ENCODE measurements at places on chromosomes 5 and 9.

GRCh38 chr9:1709347-1709746, 305.8 kb upstream of the SMARCA2 start:
- DNase-seq: peak; percentile 21

- DNase-seq: no peak
Measured at GRCh38 chr5:586751-587285, 25.3 kb upstream of the CEP72 start.

DNA sequence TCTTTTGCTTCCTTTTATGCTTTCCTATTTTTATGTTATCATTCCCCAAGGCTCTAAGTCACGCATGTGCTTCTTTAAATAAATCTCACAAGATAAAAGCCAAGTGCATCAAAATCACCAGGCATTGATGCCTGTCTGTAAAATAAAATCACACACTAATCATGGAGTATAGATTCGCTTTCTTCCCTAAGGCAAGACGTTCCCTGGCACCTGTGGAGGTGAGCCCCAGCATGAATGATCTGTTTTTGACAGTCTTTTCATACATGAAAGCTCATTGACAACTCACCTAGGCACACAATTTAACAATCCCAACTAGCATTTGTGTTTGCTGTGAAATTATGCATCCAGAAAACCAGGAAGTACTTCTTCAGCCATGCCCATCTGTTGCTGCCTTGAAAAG, 146.9 kb upstream of the DMAC1 start:
- DNase-seq: no peak

DNA sequence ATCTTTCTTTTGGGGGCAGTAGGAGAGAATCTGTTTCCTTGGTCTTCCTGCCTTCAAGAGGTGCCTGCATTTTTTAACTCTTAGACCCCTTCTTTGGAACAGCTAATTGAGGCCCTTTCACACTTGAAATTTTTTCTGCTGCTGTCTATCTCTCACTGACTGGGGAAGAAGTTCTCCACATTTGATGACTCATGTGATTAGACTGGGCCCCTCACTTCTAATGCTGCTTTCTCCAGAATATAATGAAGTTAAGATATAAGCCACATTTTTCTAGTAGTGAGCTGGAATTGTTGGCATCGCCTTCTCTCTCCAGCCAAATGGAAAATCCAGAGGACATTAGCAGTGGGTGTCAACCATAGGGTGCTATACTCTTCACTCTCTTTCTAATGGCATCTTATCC, 12.4 kb downstream of the ZNF474 start:
- DNase-seq: no peak

DNA sequence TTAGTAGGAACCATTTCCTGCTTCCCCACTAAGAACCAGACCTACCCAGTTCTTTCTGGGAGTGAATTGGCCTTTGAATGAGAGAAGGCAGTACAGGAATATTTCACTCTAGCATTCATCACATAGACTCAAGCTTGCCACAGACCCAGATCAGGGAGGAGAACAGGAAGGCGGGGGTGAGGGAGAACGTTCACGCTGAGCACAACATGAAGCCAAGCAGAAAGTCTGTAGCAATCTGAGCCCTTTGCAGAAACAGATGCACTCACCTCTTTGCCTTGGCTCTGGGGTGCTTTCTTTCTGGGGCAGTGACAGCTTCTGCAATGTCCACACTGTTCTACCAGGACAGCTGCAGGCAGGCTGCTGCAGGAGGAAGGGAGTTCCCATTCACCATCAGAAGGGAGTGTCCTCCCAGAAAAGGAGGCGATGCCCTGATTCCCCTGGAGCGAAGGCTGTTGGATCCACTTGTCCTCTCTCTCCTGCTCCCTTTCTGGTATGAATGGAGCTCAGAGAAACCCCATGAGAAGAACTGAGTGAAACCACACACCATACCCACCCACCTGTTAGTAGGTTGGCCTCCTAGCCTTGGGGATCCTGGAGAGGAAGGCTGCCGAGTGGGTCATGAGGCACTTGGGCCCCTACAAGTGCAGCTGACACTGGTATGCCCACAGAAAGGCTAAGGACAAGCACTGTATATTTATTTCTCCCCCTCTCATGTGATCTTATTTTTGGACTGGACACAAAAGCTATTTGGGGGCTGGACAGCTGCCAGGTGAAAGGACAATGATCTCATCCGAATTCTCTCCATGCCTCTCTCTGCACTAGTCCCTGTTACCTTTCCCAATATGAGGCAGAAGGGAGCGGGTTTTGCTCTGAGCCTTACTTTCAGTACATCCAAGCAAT, 11.7 kb upstream of the FGF1 start:
- no peak for DNase-seq

DNA sequence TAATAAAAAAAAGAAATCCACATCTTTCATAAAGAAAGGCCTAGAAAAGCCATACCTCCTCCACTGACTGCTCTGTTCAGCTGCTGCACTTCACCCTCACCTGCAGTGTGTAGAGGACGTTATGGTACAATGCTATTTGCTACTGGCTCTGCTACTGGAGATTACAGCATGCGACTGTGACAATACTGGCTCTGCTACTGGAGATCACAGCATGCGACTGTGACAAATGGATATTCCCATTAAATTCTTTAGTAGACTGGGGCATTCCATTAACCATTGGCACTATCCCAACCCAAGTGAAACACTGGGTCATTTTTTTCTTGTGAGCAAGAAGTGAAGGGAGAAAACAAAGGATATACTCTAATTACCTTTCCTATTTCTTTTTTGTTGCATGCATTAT, 1063.5 kb upstream of the DMAC1 start:
- no peak for DNase-seq

DNA sequence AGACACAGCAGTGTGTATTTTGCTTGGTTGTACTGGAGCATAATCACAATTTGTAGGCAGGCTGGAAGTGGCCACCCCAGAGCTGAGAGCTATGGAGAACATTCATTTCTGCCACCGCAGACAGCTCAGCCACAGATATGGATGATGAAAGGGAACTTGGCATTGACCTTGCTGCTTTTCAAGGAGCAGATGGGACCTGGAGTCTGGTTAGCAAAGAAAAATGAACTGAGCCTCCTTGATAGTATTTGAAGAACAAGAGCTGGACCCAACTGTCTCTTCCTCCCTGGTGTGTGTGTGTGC, 395.2 kb upstream of the ZNF462 start:
- no peak for DNase-seq

DNA sequence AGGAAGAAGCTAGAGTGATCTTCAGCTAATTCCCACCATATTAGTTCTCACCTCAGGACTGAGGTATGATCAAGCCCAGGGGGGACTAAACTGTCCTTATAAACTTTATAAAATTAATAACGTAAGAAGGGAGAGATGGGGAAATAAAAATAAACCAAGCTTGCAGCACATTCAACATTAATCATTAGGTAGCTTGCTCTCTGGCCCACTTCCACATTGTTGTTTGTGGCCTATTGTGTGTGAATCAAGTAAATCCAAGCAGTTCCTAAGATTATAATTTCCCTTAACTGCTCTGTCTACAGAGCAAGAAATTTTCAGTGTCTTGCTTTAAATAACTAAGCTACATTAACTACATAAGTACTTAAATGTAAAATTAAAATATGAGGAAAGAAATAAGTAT, 131.3 kb upstream of the ABCA1 start:
- DNase-seq: no peak

DNA sequence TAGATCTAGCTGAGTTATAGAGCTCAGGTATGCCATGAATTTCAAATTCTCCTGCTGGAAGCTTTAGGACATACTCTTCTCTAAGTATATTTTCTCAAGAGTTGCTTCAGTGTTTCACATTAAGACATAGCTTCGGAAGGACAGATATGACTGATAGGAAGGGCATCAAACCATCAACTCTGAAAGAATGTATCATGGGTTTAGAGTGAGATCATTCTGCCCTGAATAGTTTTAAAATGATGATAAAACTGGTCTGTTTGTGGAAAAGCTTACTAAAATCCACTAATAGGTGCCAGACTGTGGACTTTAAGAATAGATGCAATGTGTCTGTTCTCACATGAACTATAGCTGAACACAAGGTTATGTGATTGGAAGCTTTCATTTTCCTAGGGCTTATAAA, 8.4 kb downstream of the SPEF2 start:
- DNase-seq: no peak

DNA sequence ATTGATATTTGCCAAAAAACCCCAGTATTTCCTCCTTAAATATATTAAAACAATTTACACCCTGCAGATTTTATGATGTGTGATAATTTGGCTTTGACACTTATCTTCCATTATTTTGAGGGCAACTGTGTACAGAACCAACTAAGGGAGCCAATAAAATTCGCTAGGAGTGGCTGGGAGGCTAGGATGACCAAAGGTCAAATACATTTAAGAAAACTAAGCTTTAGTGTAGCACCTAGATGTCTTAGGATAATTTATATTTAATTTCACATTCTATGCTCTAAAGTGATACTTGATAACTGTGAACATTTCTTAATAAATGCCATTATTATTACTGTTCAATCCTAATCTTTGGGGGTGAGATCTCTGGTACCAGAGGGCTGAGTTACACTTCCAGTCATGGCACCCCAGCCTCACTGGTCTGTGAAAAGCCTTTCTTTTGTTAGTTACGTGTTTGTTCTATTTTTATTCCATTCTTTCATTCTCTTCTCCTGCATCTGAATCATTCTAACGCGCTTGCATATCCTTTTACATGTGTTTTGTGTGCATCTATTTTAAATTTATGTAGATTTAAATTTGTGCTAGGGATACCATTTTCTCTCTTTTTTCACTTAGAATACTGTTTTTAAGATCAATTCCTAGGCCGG, 19.1 kb downstream of the MSANTD3 start:
- no peak for DNase-seq

GRCh38 chr5:102858808-102859207, 103.7 kb downstream of the PAM start:
- no peak for DNase-seq

GRCh38 chr9:82539856-82540579, 522.9 kb downstream of the RASEF start:
- no peak for DNase-seq

- no peak for DNase-seq
Measured at GRCh38 chr5:96742538-96742937, 65.2 kb downstream of the ERAP1 start.

GRCh38 chr5:175573493-175574269, 84.2 kb upstream of the HRH2 start:
- no peak for DNase-seq

DNA sequence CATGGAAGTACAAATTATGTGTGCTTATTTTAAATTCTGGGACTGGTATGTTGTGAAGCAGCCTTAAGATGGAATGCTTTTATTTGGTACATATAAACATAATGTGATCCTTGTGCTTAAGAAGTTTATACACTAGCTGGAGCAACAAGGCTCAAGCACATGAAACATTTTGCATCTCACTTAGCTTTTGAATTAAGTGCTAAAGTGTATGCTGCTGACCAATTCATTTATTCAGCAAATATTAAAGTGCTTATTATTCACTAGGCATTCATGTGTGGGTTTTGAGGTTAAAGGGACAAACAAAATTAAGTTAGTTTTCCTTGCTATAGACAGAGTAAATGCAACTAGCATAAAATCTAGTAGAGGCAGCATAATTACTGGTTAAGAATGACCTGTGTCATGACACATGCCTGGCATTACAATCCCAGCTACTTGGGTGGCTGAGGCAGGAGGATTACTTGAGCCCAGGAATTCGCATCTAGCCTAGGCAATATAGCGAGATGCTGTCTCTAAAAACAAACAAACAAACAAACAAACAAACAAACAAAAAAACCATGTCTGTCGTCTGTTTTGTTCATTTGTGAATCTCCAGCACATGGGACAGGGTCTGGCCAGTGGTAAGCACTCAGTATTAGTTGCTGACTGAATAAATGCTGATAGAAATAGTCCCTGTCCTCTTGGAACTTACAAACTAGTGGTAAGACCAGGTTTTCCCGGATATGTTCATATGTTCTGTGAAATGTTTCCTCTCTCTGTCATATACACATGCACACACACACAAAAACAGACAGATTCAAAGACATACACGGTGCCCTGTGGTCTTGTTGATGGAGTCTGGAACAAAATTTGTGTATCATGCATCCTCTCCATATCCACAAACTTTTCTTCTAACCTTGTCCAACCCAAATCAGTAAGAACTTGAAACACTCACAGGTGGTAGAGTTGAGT, 41.9 kb upstream of the TNFAIP8 start:
- no peak for DNase-seq

DNA sequence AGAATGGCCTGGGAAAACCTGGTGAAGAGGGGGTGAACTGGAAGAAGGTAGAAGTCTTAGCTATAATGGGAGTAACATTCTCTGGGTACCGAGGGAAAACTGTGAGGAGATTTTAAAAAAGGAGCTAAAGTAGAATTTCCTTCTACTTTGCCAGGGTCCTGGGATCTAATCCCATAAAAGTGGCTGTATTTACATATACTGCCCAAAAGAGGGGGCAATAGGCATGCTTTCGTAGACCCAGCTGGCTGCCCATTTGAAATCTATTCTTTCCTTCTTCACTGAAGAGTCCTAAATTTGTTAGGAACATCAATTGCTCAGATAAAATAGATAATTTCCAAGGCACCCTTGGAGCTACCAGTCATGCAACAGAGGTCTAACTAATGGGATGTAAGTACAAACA, 159.2 kb downstream of the CDC42SE2 start:
- DNase-seq: no peak

GRCh38 chr9:126513159-126514036, 100.3 kb upstream of the LMX1B start:
- no peak for DNase-seq

DNA sequence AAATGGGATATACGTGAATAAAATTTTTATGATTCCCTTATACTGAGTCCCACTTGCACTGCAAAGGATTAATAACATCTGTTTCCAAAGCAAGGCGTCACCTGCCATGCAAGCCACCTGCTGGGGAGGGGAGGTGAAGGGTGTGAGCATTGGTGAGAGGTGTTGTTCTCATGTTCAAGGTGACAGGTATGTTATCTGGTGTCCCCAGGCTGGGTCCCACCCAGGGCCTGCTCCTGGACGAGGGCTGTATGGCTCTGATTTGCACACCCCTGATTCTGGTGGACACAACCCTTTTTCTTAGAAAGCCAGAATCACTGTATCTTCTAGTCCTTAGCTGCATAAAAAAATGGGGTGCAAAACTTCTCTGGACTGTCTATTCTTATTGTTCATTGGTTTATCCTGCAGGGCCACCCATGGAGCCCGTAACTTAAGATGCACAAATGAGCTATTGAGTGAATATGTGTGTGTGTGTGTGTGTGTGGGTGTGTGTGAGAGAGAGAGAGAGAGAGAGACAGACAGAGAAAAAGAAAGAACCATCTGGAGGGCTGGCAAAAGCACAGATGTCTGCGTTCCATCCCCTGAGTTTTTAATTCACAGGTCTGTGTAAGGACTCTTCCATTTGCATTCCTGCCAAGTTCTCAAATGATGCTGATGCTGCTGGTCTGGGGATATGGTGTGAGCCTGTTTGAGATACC, 53.7 kb downstream of the SYK start:
- DNase-seq: no peak

GRCh38 chr5:154470947-154471870, 6.8 kb downstream of the HAND1 start:
- DNase-seq: no peak

GRCh38 chr9:70003901-70004714, 39.5 kb upstream of the MAMDC2 start:
- no peak for DNase-seq

- DNase-seq: peak; percentile 72
Measured at GRCh38 chr9:84315278-84315877, 25.2 kb downstream of the SLC28A3 start.

- peak; percentile 2 for DNase-seq
Measured at GRCh38 chr9:127467621-127468020, 16.3 kb downstream of the LRSAM1 start.

Measured in B cell (primary cell).